ENCODE measurements at places on chromosomes 13 and 19.

DNA sequence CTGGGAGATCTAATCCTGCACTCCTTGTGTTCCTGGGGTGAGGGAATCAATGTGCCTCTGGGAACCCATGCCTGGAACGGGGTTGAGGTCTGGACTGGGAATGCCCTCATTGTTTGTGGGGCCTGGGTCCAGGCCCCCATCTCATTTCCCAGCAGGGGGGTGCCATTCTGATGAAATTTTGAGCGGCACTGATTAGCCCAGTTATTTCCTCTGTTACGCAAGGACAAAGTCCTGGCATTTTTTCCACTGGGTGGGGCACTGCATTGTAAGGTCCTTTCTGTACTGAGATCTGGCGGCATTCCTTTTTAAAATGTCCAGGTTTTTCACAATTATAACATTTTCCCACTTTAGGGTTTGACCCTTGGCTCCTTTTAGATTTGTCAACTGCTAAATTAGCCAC lies 14.8 kb downstream of the FPR3 start:
- DNase-seq: no peak

DNA sequence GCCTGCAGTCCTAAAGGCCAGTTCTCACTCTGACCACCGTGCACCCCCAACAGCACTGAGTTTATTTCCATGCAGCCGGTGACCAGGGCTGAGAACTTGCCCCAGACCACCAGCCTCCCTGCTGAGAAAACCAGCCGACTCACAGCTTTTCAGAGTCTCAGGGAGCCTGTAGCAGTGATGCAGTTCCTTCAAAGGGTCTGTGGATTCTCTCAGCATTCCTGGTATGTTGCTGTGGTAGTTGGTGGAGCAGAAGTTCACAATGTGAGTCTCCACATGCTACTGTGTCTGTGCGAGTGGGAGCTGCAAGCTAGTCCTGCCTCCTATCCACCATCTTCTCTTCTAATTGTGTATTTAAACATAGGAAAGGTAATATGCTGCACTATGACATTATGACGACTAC lies 254.9 kb upstream of the KLF12 start:
- no peak for DNase-seq

GRCh38 chr13:21233086-21233485 lies 56.6 kb downstream of the MRPL57 start:
- no peak for DNase-seq

- no peak for DNase-seq
Measured at GRCh38 chr19:30704771-30705330, 332.7 kb downstream of the ZNF536 start.

DNA sequence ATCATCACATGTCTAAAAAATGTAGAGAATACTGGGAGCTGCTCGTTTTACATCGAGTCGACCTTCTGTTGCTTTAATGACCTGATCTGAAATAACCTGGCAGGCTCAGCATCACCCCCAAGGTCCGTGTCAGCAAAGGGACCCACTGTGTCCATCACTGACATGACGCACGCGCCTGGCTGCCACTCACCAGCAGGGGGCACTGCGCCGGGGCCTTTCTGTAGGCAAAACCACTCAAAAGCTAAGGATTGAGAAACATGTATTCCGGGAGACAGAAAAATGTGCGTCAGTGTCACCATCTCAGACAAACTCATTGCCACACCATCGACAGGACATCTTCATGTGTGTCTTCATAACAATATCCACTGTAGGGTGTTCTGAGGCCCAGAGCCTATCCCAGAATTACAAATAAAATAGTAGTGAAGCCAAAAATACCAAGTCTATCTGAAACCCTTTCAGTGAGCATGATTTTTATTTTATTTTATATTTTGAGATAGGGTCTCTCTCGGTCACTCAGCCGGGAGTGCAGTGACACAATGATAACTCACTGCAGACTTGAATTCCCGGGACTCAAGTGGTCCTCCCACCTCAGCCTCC lies 130.3 kb upstream of the LSM14A start:
- DNase-seq: peak; percentile 46

DNA sequence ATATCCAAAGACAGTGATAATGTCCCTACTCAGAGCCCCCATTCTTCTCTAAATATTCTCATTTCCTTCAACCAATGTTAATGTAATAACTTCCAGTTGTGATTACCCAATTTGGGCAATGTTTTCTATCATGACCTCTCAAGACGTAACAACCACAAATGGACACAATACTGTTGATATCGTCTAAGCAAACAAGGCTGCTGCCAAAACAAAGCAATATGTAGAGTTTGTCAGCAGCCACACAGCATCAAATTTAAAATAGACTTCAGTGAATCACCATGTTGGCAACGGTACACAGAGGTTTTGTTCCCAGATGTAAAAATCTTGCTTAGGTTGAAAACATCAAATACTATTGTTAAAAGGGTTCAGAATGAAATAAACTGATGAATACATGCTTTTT lies 205.1 kb downstream of the DACH1 start:
- DNase-seq: no peak

- no peak for DNase-seq
Measured at GRCh38 chr19:39384839-39385568, 5.9 kb downstream of the PAF1 start.

- no peak for DNase-seq
Measured at GRCh38 chr13:100495455-100495854, 93.1 kb downstream of the GGACT start.

DNA sequence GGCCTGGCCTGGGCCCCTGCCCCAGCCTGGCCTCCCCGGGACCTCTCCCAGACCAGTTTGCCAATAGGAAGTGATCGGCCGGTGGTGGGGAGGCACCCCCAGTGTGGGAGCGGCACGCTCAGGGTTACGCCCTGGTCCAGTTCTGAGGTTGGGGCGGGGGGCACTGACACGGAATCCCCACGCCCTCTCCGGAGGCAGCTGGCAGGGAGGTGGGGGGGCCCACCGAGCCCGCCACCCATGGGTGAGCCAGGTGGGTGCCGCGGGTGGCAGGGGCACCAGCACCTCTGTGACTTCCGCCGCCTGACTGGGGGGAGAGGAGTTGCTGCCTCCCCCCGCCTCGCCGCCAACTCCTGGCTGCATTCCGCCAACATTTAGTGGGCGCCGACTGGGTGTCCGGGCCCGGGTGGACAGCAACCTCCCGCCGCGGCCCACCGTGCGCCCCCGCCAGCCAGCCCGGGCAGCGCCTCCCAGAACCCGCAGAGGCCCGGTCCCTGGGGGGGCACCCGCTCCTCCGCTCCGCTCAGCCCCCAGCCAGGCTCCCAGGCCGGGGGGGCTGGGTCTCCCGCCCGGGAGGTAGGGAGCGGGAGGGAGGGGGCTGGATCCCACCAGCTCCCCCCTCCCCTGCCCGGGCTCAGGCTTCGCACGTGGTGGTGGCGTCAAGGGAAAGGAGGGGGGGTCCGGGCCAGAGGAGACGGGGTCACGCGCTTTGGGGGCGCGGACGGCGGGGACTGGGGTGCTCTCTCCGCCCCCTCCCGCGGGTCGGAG lies 2.0 kb downstream of the ZBTB7A start:
- DNase-seq: no peak

DNA sequence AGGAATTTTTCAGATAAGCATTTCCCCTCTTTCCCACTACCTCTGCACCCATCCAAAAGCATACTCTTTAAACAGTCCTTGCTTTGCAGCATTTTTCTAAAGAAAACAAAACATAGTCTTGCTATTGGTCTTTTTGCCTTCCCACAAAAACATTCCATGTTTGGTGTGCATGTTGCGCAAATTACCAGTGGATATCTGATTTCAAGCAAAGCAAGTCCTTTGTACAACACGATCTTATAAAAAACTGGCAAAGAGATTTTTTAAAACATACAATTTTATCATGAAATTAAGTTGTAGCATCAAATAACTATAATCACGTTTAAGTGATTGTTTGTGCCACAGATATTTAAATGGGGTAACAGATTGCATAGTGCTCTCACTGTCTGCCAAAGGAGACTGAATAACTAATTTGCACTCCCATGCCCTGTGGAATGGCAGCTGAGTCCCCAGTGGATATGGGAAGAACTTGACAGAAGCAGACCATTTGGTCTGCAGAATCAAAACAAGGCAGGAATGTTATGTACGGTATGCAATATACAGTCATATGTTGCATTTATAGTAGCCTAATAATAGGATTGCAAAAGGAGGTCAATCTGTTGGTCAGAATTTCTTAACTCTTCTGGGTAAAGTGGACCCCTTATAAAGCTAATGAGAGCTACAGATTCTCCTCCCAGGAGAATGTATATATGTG lies 285.7 kb downstream of the TBC1D4 start:
- DNase-seq: no peak

- no peak for DNase-seq
Measured at GRCh38 chr13:21909331-21909730, 238.5 kb downstream of the FGF9 start.

GRCh38 chr13:80083853-80084676 lies 256.9 kb downstream of the SPRY2 start:
- DNase-seq: no peak

- no peak for DNase-seq
Measured at GRCh38 chr19:12636631-12637030, 25.9 kb downstream of the ZNF791 start.

DNA sequence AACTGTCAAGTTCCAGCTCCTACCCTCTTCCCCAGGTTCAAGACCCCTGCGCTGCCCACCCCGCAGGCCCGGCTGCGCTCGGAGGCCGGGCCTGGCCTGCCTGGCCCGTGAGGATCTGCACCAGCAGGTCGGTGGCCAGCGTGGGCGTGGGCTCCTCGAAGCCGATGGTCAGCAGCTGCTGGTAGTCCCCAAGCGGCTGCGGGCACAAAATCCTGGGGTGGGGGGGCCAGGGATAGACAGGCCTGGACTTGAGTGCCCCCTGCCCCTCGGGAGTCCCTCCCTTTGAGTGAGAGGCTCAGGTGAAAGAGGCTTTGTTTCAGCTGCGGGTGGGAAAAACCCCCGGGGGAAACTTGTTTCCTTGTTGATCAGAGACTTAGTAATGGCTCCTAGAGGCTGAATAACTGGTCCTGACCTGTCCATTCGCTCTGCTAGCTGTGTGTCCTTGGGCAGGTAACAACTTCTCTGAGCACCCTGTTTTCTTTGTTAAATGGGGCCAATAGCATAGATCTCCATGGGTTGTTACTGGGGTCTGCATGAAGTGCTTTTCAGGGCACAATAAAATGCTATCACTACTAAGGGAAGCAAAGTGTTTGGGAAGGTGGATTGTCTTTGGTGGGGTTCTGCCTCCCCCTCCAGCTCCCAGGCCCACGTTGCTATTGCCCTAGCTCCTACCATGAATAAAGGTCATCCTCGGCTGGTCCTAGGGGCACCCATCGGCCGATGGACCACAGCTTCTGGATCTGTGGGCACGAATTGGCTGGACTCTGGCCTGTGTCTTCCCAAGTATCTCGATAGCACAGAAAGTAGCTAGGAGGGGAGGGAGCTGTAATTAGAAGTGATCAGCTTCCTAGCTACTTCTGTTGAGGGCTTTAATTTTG lies 3.5 kb downstream of the C19orf67 start:
- no peak for DNase-seq

DNA sequence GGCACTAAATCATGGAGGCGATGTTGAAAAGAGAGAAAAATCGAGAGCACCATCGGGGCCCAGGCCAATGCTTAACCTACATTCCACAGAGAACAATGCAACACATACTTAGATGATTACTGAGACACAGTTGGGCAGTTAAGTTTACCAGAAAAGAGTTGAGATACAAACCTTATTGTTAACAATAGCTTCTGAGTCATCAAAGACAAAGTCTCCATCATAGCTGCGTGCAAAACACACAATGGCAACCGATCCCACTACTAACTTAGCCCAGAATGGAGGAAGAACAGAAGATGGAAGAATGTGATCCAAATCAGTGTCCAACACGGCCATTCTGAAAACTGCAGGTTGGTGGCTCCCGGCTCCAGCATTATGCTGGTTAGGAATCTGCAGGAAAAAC lies 6.2 kb downstream of the TMTC4 start:
- DNase-seq: no peak

DNA sequence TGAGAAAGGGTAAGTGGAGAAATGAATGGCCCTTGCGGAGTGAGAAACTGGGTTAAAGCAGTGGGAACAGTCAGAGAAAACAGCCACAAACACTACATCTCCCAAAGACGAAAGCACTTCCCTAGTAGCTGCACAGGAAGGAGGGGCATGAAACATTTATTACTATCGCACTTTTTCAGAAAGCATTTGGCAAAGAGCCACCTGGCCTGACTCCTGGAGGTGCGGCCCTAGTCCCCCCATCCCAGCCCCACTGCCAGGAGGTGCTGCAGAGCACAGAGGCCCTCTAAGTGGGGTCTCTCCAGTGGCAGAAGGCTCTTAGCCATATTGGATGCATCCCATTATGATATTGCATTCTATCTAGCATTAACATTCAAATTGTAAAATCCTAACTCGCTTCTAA lies 55.8 kb downstream of the MTMR6 start:
- no peak for DNase-seq

GRCh38 chr13:48492470-48493065 lies 40.3 kb downstream of the RCBTB2 start:
- DNase-seq: peak; percentile 46

DNA sequence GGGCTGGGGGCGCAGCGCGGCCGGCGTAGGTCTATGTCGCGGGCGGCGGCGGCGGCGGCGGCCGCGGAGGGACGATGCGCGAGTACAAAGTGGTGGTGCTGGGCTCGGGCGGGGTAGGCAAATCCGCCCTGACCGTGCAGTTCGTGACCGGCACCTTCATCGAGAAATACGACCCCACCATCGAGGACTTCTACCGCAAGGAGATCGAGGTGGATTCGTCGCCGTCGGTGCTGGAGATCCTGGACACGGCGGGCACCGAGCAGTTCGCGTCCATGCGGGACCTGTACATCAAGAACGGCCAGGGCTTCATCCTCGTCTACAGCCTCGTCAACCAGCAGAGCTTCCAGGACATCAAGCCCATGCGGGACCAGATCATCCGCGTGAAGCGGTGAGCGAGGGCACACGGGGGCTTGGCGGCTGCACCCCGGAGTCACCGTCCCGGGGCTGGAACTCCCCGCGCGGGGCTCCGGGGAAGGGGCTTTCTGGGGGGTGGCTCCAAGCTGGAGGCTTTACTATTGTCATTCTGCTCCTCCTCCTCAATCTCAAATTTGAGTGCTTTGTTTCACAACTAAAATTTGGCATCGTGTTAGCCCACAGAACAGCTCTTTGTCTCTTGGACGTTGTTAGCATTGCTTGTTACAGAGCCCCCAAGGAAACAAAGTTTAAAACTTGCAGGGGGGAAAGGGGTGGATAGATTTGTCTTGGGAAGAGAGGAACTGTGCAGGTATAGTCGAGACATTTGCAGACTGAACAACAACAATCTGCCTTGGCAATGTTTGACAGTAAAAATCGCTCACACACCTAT lies 630 bp downstream of the RAP2A start:
- peak; percentile 4 for DNase-seq

DNA sequence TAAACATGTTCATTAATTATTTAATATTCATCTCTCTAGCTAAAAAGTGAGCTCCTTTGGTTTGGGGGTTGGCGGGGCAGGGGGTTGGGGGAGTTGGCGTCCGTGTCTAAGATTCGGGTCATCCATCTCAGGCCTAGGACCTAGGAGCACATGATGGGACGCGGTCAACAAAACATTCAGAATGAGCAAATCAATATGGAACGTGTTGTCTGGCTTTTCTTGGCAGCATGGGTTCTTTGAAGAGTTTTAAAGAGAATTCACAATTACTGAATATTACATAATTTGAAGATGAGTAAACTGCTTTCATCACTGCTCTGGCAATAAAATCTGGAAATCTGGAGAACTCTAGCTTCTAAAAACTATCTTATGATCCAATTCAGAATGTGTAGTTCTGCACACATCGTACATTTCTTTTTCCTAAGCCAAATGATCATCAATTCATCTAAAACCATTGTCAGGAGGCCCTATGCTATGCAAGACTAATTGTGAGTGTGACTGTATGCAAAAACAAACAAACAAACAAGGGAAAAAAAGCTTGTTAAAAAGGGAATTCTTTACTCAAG lies 5.4 kb upstream of the ARGLU1 start:
- DNase-seq: no peak

All from stimulated activated CD8-positive, alpha-beta memory T cell treated with anti-CD3 and anti-CD28 coated beads, Interleukin-7, amount 100 ng/mL, for 1 hour (primary cell).